ENCODE measurements at places on chromosomes 2 and 18.
A peak's percentile ranks its signal among the peaks of the same experiment; 100 is the strongest.

GRCh38 chr2:64860276-64860885 lies 128.8 kb upstream of the SLC1A4 start:
- no peak for DNase-seq

DNA sequence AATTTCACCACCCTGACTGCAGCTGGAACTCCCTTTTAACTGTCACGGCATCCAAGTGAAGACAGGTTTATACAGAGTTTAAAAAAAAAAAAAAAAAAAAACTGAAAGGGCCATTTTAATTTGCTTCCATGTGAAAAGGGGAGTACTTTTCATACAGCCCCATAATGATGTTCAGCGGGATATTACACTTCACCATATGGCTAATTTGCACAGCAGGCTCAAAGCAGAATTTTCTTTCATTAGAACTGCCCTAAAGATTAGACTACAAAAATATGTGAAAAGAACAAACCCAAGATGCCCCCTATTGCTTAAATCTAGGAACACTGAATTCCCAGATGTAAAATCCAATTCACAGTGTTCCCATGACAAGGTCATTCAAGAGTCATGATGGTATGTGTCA lies 301.8 kb downstream of the EXOC6B start:
- DNase-seq, result no peak

GRCh38 chr2:12094134-12094533 lies 347.7 kb downstream of the LPIN1 start:
- no peak for DNase-seq

GRCh38 chr2:104026725-104027124 lies 827.2 kb upstream of the POU3F3 start:
- no peak for DNase-seq

- DNase-seq, result no peak
These were observed 179.9 kb downstream of the ETAA1 start for GRCh38 chr2:67576991-67577390.

DNA sequence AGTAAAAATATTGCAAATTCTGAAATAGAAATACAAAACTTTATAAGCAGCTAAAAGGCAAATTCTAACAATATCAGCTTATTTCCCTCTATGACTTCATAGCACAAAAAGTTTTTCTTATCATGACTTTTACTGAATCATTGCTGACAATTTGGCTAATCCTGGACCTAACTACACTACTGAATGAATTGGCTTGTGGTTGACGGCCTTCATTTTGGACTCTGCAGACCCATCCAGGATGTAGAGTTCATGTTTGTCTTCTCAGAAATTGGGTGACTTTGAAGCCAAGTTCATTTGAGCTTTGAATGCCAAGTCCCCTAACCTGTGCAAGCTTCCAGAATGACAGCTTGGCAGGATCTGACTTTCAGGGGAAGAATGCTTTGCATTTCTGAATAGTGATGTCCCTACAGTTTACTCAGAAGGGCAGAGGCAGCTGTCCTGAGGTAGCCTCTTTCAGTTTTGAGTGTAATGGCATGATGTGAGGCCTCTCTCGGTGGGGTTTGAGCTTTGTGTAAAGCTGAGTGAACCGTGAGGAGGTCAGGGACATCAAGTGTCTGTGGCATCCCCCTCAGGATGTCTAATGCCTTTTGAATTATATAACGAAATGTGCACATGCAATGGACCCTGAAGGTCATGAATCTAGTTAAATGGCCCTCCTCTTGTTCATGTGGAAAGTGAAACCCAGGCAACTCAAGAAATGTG lies 48.0 kb downstream of the EFEMP1 start:
- DNase-seq, result peak; percentile 86

DNA sequence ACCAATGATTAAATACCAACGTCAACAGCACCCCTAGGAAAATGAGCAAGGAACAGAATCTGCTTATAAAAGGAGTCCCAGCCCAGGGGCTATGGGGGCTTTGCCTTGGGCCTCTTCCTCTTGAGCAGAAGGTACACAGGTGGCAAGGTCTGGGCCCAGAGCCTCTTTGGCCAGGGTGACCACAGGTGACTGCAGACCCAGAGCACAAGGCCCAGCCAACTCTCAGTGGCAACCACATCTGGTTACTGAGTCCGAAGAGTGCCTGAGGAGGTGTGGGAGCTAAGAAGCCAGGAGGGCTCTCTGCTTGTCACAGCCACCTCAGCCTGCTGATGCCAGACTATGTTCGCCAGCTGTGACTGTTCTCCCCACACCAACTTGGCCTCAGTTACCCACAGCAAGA lies 34.3 kb upstream of the CHN1 start:
- no peak for DNase-seq

GRCh38 chr2:210519594-210519993 lies 36.8 kb upstream of the CPS1 start:
- peak; percentile 16 for DNase-seq

- no peak for DNase-seq
These were observed 423.8 kb upstream of the HS6ST1 start for GRCh38 chr2:128742467-128742866.

GRCh38 chr2:197598450-197598849 lies 76.9 kb downstream of the RFTN2 start:
- DNase-seq, result no peak

GRCh38 chr2:44942304-44943030 lies 965 bp downstream of the SIX3 start:
- DNase-seq, result peak; percentile 43

GRCh38 chr2:216773072-216773471 lies 77.7 kb upstream of the IGFBP5 start:
- no peak for DNase-seq
